Activated naive CD4-positive, alpha-beta T cell treated with anti-CD3 and anti-CD28 coated beads for 36 hours (primary cell): ENCODE measurements at places on chromosomes 6 and 20. TPM values are rescaled to one million over a fixed set of nuclear protein-coding genes. Genes with fewer than 3 reads are reported as not detected.

DNA sequence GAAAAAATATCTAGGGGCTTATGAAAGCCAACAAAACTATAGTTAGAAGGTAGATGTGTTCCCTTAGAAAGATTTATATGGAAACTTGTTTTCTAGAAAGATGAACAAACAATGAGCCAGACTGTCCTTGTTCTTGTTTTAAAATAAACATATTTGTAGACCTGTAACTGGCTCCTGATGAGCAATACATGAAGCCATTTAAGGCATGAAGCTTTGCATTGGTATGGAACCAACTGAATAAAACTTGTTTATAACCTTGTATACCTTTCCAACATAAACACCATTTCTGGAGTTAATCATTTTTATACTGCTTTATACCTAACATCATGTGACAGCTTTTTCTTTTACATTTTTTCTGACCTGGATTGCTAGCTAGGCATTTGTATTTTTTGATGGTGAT, 247.8 kb downstream of the PRL start:
- DNase-seq = no peak
- H3K4me3 ChIP-seq = no peak overlapping the region
- no peak overlapping the region for H3K27ac ChIP-seq

GRCh38 chr6:89410788-89411144, 1.3 kb downstream of the RRAGD start:
- H3K4me3 ChIP-seq = peak overlapping the region; percentile 76
- H3K27ac ChIP-seq = no peak overlapping the region
- no peaks in the 10 kb centered on the region for H3K36me3 ChIP-seq
- no peak for DNase-seq
- H3K27me3 ChIP-seq = peaks cover 3% of the 10 kb centered on the region
- H3K4me1 ChIP-seq = peaks cover 23% of the 10 kb centered on the region

Gene CCR6
- 0.37 TPM for total RNA-seq

DNA sequence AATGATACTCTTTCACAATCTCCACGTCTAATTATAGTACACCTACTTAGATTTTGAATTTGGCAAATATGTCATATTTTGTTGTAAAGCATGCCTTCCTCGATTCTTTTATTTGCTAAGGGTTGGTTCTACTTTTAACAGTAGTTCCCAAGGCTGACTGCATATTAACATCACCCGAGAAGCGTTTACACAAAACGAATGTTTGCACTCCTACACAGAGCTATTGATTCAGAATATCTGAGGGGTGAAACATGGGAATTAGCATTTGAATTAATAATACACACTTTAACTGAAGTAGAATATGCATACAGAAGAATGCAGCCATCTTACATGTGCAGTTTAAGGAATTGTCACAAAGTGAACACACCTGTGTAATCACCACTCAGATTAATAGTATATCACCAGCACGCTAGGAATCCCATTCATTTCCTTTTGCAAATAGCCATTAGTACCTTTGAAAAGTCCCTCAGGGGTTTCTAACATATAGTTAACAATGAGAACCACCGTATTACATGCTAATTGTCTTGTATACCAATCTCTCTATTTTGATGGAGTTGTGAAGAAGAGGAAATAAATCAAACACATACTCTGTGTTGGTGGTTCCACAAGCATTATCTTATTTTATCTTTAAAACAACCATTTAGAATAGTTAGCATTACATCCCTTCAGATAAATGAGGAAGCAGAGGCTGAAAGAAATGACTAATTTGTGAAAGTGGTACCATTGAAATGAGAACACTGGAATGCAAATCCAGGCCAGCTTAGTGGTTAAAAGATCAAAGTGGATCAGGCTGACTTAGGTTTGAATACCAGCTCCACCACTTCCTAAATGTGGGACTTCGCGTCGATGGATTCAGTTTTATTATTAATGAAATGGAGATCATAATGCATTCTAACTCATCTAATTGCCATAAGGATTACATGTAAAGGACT, 317.6 kb downstream of the HDGFL1 start:
- H3K27me3 ChIP-seq = no peaks in the 10 kb centered on the region
- no peak overlapping the region for H3K27ac ChIP-seq
- H3K4me3 ChIP-seq = no peak overlapping the region
- no peak for DNase-seq

GRCh38 chr6:56556751-56557540, 85.7 kb downstream of the DST start:
- H3K27ac ChIP-seq = no peak overlapping the region
- H3K36me3 ChIP-seq = no peaks in the 10 kb centered on the region
- no peak overlapping the region for H3K4me3 ChIP-seq

DNA sequence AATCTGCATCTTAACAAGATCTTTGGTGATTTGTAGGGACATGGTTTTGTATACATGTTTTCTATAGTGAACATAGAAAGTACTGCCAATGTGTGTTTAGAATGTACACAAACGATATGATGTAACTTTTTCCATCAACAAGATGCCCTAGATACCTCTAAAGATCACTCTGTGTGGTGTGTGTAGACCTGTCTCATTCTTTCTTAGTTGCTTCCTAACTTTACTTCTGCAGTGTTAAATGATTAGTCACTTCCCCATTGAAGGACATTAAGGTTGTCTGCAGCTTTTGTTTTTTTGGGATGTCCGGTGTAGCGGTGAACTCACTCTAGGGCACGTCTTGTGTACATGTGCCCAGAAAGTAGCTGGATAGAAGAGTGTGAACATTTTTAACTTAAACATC, 35.9 kb downstream of the CDYL start:
- H3K27me3 ChIP-seq = no peaks in the 10 kb centered on the region
- peaks cover 55% of the 10 kb centered on the region for H3K4me1 ChIP-seq
- H3K27ac ChIP-seq = no peak overlapping the region
- no peak overlapping the region for H3K4me3 ChIP-seq

DNA sequence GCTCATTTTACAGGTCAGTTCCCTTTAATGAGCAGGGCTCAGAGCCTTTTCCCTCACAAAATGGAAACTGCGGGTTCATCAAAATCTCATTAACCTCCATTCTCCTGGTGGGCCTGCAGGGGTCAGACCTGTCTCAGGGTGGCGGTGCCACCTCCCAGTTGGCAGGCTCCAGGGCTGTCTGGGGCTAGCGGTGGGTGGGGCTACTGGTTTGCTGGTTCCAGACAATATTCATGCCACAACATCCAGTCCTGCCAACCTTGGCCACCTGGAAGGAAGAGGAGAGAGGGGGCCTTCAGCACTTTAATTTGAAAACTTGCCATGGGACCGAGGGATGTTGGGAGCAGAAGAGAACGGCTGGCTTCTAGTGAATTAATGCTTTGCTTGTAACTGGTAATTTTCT, 41.9 kb upstream of the CTNNBL1 start:
- peaks cover 22% of the 10 kb centered on the region for H3K27me3 ChIP-seq
- no peak overlapping the region for H3K4me3 ChIP-seq
- no peaks in the 10 kb centered on the region for H3K4me1 ChIP-seq
- DNase-seq = peak; percentile 48
- H3K36me3 ChIP-seq = no peaks in the 10 kb centered on the region

- H3K4me3 ChIP-seq = no peak overlapping the region
- H3K27ac ChIP-seq = no peak overlapping the region
- peaks cover 2% of the 10 kb centered on the region for H3K27me3 ChIP-seq
- H3K4me1 ChIP-seq = no peaks in the 10 kb centered on the region
- DNase-seq = no peak
- H3K36me3 ChIP-seq = no peaks in the 10 kb centered on the region
These were observed 237.5 kb downstream of the MAFB start for GRCh38 chr20:40451552-40451951.

DNA sequence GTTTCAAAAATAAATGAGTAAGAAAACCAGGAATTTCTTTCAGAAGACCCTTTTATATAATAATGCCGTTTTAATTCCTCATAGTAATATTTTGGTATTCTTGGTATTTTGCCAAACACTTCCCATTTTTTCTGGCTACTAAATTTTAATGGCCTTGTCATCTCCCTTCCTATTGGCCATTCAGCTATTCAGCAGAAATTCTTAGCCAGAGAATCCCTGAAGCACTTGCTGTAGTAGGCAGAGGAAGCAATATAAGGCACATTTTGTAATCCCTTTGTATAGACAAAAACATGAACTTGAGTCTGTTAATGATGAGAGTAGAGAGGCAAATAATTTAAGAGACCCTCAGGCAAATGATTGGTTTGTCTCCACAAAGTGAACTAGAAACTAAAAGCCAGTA, 118.4 kb upstream of the LAMP5 start:
- H3K27me3 ChIP-seq = no peaks in the 10 kb centered on the region
- H3K36me3 ChIP-seq = no peaks in the 10 kb centered on the region
- no peak overlapping the region for H3K4me3 ChIP-seq
- no peak for DNase-seq
- no peak overlapping the region for H3K27ac ChIP-seq

- no peak overlapping the region for H3K27ac ChIP-seq
- no peak overlapping the region for H3K4me3 ChIP-seq
- no peaks in the 10 kb centered on the region for H3K4me1 ChIP-seq
These were observed 113.3 kb upstream of the FRMD1 start for GRCh38 chr6:168192195-168192900.

Gene DNMT3B
- total RNA-seq = 2.0 TPM

Gene TDRD6
- total RNA-seq = not detected

GRCh38 chr6:162684961-162685360, 42.6 kb downstream of the PRKN start:
- H3K27ac ChIP-seq = no peak overlapping the region
- no peak for DNase-seq
- no peaks in the 10 kb centered on the region for H3K4me1 ChIP-seq
- H3K4me3 ChIP-seq = no peak overlapping the region
- H3K27me3 ChIP-seq = no peaks in the 10 kb centered on the region
- H3K36me3 ChIP-seq = no peaks in the 10 kb centered on the region

Gene FLRT3
- total RNA-seq = not detected

Gene KIFC1
- total RNA-seq = 107 TPM

DNA sequence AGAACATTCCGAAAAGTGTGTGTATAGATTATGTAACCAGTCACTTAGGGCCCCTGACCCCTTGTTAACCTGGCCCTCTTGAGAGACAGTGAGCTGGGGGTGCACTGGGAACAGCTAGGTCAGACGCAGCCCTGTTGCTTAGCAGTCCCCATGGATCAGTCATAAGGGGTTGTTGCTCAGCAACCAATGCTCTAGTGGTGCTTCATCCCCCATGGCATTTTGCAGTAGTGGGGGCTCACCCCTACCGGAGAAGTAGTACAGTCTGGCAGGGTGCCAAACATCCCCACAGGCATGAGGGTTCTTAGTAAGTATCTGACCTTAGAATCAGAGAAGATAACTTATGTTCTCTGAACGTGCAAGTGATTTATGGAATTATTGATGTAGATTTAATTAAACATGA, 12.3 kb downstream of the PKIB start:
- no peaks in the 10 kb centered on the region for H3K36me3 ChIP-seq
- H3K27me3 ChIP-seq = peaks cover 21% of the 10 kb centered on the region
- no peaks in the 10 kb centered on the region for H3K4me1 ChIP-seq

- no peak for DNase-seq
- peaks cover 12% of the 10 kb centered on the region for H3K36me3 ChIP-seq
- no peak overlapping the region for H3K27ac ChIP-seq
- no peak overlapping the region for H3K4me3 ChIP-seq
- no peaks in the 10 kb centered on the region for H3K27me3 ChIP-seq
These were observed 15.6 kb downstream of the COMMD7 start for GRCh38 chr20:32727683-32728082.
